Fibroblast of skin of abdomen (primary cell): ENCODE measurements at places on chromosomes 2 and 18.

GRCh38 chr2:85413592-85414420 is 3.6 kb upstream of the CAPG start:
- peak; percentile 59 for DNase-seq

DNA sequence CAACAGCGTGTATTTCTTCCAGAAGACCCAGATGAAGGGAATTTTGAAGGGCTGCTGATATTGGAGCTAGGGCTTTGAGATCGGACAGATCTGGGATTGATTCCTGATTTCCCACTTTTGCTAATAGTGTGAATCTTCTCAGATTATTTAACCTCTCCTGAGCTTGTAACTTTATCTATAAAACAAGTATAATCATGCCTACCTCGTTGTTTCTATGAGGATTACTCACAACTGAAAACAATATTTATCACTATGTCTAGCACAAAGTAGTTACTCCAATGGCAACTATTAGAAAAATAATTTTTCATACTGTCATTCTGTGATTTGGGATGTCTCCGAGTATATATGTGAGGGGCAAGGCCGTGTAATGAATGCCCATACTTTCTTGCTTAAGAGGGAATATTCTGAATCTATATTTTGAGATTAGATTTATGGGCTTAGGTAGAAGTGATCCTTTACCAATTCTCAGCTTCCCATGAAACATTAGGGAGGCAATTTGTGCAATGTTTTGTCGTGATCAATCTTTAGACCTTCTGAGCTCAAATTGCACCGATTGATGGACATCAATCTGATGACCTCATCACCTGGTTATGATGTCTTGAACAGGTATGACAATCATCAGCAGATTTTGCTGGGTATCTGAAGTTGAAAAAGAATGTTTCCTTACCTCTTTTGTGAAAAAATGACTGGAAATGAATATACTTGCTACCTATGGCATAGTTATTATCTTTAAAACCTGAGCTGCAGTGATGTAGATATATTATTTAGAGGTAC is 339.9 kb downstream of the KCNS3 start:
- no peak for DNase-seq

DNA sequence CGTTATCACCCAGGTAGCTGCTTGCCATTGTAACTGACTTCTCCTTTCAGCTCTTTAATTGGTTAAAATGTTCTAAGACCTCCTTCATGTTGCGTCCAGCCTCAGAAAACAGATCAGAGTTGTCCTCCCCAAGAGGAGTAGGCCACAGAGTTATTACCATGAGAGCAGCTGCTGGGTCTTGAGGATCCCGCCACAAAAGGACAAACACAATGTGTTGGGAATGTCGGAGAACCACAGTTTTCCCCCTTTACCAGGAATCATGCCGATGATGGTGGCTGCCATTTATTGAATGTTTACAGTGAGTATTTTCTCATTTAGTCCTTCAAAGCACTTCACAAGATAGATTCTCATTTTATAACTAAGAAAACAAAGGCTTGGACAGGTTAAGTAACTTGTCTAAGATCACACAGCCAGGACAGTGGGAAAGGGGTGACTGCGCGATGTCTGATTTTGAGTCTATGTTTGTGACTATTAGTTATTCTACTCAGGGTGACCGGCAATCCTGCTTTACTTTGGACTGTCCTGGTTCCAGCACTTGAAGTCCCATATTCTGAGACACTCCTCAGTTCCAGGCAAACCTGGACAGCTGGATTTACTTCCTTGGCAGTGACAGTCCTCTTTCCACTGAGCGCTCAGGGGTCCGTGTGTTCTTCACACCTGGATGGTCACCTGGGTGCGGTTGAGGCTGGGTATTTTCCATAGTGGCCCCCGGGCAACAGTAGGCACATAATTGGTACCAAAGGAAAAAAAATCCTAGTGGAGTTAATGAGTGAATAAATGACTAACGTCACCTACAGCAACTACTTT is 93.6 kb downstream of the LIPG start:
- DNase-seq = no peak

- no peak for DNase-seq
Measured at GRCh38 chr2:139813340-139813739, 1033.2 kb upstream of the NXPH2 start.

DNA sequence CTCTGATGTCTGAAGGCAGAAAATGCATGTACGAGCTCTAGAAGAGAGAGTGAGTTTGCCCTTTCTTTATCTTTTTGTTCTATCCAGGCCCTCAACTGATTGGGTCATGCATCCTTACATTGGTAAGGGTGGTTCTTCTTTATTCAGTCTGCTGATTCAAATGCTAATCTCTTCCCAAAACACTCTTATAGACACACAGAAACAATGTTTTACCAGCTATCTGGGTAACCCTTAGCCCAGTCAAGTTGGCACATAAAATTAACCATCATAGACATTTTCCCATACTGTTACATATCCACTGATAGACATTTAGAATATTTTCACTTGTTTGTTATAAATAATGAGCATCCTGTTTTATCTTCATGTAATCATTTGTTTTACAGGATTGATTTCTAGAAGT is 141.2 kb downstream of the TAF4B start:
- DNase-seq = no peak

- no peak for DNase-seq
Measured at GRCh38 chr2:235070063-235070706, 118.4 kb downstream of the SH3BP4 start.

DNA sequence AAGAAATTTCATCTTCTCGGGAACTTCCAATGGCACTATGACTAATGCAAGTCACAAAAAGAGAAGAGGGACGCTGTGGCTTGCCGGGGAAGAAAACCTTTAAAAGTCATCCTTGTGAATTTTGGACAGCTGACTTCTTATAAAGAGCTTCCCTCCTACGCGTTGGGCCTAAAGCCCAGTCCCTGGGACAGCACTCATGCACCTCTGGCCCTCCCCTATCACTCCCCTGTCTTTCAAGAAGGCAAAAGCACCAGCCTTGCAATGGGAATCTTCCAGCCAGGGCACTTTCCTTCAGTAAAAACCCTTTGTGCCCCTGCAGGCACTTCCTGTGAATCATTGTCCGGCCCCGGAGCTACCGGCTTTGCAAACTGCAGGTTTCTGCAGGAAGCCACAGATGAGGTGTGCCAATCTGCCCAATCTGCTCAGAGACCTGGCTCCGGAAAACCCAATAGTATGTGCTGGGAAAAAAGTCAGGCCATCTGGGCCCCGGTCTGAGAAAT is 7.1 kb downstream of the MREG start:
- DNase-seq = no peak

DNA sequence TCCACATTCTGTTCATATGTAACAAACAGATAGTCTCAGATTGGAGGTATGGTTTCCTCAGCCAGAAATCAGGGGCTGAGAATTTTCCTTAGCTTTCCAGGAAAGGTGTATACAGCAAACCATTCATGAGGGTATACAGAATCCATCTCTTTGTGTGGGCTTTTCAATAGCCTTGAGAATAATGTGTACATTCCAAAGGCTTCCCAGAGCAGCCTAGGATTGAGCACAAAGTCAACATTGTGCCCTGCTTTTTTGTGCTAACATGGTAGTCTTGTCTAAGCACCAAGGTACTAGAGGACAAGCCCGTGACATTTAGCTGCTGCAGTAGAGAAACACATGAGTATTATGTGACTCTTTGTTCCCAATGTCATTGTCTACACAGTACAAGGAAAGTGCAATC is 322.1 kb upstream of the TANK start:
- no peak for DNase-seq

GRCh38 chr2:174784316-174784715 is 20.0 kb upstream of the CHRNA1 start:
- DNase-seq = no peak

GRCh38 chr2:50691513-50691912 is 340.4 kb downstream of the NRXN1 start:
- DNase-seq = no peak

- DNase-seq = no peak
Measured at GRCh38 chr2:38862476-38862875, 13.3 kb downstream of the DHX57 start.

GRCh38 chr2:173658946-173659371 is 304.3 kb downstream of the CDCA7 start:
- peak; percentile 88 for DNase-seq

- no peak for DNase-seq
Measured at GRCh38 chr18:37330173-37330572, 235.4 kb downstream of the CELF4 start.

DNA sequence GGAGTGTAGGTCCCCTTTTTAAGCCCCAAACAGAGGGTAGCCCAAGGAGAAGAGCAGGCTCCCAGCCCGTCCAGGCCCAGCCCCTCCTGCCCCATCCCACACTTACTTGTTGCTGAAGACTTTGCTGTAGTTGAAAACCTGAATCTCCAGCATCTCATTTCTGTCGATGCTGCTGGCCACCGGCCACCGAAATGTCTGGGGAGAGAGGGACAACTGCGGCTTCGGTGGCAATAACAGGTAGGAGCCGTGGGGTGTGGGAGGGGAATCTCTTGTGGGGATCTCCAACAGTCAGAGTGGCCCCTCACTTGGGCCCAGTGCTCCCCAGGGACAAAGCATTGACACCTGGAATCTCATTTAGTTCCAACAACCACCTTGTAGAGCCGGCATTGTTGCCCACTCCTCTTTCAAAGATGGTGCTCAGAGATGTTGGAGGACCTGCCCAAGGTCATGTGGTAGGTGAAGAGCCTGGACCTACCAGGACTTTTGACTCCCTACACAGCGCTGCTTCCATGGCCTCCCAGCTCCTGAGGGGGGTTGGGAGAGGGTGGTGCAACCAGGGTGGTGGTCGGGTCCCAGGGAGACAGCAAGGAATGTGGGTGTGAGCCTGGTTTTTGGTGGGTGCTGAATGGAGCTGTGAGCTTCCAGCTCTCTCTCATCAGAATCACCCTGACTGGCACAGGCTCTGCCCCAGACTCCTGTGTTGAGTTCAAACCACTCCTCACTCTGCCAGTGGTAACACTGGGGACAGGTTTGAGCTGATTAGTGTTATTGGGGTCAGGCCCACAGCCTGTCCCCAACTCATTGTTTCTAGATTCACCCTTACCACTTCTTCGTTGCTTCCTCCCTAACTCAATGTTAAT is 50.0 kb upstream of the OTOF start:
- no peak for DNase-seq

DNA sequence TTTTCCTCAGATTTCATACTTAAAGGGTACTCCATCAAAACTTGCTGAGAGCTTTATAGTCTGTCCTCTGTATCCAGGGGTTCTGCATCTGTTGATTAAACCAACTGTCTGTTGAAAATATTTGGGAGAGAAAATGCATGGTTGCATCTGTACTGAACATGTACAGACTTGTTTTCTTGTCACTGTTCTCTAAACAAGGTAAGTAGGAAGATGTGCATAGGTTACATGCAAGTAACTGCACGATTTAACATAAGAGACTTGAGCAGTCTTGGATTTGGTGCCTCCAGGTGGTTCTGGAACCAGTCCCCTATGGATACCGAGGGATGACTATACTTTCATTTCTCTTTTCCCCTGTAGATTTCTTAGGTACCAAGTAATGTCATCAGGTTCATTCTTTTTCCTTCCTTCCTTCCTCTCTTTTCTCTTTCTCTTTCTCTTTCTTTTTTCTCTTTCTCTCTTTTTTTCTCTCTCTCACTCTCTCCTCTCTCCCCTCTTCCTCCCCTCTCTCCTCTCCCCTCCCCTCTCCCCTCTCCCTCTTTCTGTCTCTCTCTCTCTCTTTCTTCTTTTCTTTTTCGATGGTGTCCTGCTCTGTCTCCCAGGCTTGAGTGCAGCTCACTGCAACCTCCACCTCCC is 23.2 kb downstream of the ADNP2 start:
- no peak for DNase-seq
